ENCODE measurements at places on chromosomes 3 and 15. TPM values are rescaled to one million over a fixed set of nuclear protein-coding genes. Genes with fewer than 3 reads are reported as not detected.

CCR9 gene
- total RNA-seq: not detected

BCL2A1 gene
- 16.5 TPM for total RNA-seq

CHRFAM7A gene
- total RNA-seq: 3.1 TPM

- DNase-seq: no peak
- H3K4me3 ChIP-seq: no peak overlapping the region
- H3K27ac ChIP-seq: no peak overlapping the region
- no peaks in the 10 kb centered on the region for H3K4me1 ChIP-seq
Measured at GRCh38 chr3:45489730-45490309, 101.4 kb downstream of the LARS2 start.

ROPN1 gene
- not detected for total RNA-seq

DNA sequence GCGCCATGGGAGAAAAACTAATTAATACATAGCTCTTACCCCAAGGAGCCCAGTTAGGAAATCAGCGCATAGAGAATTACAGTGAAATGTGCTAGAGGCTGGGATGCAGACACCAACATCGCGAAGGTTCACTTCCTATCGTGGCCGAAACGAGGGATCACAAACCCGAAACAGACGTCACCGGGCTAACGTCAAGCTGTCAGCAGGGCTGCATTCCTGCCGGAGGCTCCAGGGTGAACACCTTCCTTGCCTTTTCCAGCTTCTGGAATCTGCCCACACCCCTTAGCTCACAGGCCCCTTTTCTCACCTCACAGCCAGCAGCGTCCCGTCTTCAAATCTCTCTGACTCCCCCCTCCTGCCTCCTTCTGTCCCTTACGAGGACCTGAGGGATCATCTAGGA is 13.0 kb downstream of the GP5 start:
- no peak overlapping the region for H3K4me3 ChIP-seq
- H3K4me1 ChIP-seq: peaks cover 6% of the 10 kb centered on the region
- H3K36me3 ChIP-seq: no peaks in the 10 kb centered on the region
- DNase-seq: peak; percentile 4
- H3K27me3 ChIP-seq: no peaks in the 10 kb centered on the region

PRSS50 gene
- total RNA-seq: 3.1 TPM

Measured in body of pancreas (tissue), 4 donors.